HFFc6 (cell line): ENCODE measurements at places on chromosomes 13 and 19. TPM values are rescaled to one million over a fixed set of nuclear protein-coding genes. Genes with fewer than 3 reads are reported as not detected.

GRCh38 chr13:27034678-27035111 lies 136.9 kb downstream of the USP12 start:
- no peak for DNase-seq

DNA sequence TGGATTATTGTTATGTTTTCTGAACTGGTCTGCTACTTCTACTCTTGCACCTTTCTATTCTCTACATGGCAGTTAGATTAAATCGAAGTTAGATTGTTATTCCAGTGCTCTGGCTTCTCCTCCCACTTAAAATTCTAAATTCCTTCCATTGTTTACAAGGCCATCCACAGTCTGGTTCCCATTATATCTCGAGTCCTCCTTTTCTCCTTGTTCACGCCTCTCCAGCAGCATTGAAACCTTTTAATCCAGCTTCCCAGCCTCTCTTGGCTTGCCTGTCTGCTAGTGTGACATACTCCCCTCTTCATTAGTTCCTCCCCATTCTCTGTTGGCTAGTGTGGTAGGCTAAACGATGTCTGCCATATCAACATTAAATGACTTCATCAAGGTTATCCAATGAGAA lies 54.5 kb downstream of the DNAJC15 start:
- no peak for DNase-seq

- DNase-seq, result no peak
Observed at GRCh38 chr19:50555450-50556281, 12.6 kb downstream of the LRRC4B start.

DNA sequence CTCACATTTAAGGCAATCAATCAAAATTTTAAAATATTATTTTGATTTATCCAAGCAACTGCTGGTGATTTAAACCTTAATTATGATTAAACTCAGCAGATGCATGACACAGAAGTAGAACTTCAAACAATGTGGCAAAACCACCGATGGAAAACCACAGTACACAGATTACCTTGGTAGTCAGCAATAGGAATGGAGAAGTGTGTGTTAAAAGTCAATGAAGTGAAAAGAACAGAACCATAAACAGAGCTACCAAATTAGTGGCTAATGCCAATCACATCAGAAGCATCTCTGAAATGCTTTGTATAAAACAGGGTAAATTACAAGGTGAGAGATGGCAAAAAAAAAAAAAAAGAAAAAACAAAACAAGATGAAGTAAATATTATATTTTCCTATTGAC lies 31.2 kb downstream of the KATNAL1 start:
- DNase-seq, result no peak

GRCh38 chr13:102234618-102235017 lies 167.2 kb downstream of the FGF14 start:
- no peak for DNase-seq

- DNase-seq, result no peak
Observed at GRCh38 chr13:28177877-28178276, 39.5 kb downstream of the PAN3 start.

GRCh38 chr13:94196413-94196812 lies 283.1 kb downstream of the DCT start:
- DNase-seq, result no peak

- DNase-seq, result no peak
Observed at GRCh38 chr13:114146629-114147028, 14.2 kb upstream of the RASA3 start.

- no peak for DNase-seq
Observed at GRCh38 chr19:12974301-12975220, 5.2 kb downstream of the DAND5 start.

DNA sequence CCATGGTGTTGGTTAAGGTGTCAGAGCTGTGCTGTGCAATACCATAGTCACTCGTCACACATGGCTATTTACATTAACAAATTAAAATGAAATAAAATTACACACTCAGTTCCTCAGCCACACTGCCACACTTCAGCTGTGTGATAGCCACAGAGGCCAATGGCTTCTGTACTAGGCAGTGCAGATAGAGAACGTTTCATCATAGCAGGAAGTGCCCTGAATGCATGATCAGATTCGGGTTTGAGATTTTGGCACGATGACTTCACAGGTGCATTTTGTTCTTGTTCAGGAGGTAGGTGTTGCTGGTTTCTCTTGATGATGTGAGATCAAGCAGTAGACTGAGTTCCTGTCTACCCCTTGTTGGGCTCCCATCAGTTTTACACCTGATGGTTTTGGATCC lies 6.5 kb downstream of the ARMC6 start:
- DNase-seq, result no peak

GRCh38 chr19:47305309-47305751 lies 4.3 kb upstream of the C5AR1 start:
- DNase-seq, result peak; percentile 81

GRCh38 chr13:59178344-59178743 lies 985.4 kb downstream of the DIAPH3 start:
- DNase-seq, result no peak

GRCh38 chr19:35715981-35716800 lies 1.6 kb upstream of the KMT2B start:
- peak; percentile 28 for DNase-seq

DNA sequence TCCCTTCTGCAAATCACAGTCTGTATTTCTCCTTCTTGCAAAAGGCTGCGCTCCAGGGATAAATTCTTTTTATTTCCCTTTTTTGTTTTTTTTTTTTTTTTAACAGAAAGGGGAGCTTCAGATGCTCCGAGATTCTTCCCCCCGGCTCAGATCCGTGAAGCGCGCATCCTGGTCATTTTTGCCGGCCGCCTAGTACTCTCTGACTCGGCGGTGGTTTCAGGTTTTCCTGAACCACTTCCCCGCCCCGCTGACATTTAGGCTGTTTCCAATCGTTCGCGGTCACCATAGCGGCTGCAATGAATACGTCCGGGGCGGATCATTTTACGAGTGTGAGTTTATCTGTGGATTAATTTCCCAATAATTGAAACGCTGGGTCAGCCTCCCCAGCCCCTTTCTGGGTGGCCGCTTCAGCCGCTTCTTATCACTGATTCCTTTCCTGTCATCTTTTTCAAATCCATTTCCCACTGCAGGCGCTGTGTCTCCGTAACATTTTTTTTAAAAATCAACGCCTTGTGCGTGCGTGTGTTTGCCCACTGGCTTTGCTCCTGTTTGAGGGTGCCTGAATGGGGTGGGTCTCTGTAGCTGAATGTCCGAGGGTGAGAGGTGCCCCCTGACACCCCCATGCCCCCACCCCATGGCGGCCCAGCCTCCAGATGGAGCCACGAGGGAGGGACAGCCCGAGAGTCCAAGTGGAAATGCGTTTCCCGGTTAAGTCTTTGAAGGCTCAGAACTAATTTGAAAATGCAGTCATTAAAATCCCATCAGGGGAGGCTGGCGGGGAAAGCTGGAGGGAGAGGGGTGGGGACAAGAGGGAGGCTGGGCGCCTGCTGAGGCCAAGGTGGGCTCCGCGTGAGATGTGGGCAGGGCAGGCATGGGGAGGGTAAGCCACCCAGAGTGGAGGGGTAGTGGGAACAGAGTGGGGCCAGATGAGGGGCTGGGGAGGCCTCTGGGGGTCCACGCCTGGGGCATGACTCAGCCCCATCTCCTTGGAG lies 10.6 kb downstream of the ONECUT3 start:
- no peak for DNase-seq

DNA sequence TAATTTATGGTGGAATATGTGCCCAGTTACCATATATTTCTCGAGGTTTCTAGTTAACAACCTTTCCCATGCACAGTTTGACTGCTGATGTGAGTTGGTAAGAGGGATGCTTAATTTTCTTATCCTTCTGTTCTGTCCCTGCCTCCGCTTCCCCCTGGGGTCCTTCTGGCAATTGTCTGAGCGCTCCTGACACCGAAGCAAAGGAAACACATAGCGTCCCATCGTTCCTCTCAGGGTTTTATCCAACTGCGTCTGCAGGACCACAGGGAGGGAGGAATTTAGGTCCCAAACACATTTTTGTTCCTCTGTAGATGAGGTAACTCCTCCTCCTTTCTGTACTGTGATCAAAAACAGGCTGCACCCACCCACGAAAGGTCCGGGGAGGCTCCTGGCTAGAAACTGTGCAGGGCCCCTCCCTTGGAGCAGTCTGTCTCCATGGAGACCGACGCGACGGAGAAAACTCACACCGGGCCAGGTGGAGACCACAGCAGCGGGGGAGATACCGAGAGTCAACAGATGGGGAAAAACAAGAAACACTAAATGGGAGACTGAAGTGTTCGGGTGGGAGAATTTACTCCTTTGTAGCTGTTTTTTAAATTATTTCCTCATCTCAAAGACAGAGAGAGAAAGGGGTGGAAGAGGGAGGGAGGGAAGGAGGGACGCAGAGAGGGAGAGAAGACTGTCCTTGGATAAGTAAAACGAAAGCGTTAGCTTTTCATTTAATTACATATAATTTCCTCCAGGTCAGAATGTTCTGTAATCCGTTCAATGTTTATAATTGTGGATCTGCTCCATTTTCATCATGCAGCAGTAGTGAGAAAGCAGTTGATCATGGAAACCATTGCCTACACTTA lies 191.8 kb upstream of the NBEA start:
- no peak for DNase-seq

GRCh38 chr13:26895808-26896466 lies 135.4 kb upstream of the GPR12 start:
- DNase-seq, result no peak

DNA sequence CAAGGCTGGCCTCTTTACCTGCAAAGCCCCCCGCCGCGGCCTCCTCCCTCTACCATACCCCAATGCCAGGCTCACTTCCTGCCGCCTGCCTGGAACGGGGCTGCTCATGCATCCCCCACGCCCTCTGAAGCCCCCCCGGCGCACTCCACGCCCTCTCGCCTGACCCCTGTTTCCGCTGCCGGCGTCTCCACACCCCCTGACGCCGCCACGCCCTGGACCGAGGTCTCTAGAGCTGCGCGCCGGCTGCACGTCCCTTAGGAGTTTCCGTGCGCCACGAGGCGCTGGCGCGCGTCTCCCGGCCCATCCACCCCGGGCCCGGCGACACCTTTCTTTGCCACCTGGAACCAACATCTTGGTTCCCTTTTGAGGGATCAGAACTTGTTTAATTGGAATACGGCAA lies 16.0 kb downstream of the DPRX start:
- DNase-seq, result no peak

IQCN gene
- total RNA-seq, result 0.51 and 0.86 TPM in 2 replicates

SIGLEC10 gene
- total RNA-seq, result not detected in 3 replicates

CGB3 gene
- total RNA-seq, result 0.30 TPM in 1 of 3 replicates, not detected in the others

SSC5D gene
- 47.8 to 54.7 TPM (median 48.3 TPM) in 3 replicates for total RNA-seq
